ENCODE measurements at places on chromosomes 5 and 9.

DNA sequence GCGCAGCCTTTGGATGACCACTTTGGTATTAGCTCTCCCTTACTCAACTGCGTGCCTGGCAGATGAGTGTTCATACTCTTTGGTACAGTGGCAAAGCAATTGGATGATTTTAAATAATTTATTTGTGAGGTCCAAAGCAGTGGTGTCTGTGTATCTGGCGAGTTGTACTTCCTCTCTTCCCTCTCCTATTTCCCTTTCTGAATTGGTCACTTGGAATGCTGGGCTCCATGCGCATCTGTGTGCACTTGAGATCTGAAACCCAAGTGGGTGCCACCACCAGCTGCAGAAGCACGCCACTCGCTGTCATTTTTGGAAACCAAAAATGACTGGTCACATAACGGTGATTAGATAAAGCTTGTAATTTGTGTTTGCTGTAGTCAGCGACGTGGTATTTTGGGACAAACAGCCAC is 386.0 kb upstream of the KLF4 start:
- DNase-seq = peak; percentile 18

GRCh38 chr9:99253134-99253533 is 31.1 kb downstream of the SEC61B start:
- peak; percentile 52 for DNase-seq

DNA sequence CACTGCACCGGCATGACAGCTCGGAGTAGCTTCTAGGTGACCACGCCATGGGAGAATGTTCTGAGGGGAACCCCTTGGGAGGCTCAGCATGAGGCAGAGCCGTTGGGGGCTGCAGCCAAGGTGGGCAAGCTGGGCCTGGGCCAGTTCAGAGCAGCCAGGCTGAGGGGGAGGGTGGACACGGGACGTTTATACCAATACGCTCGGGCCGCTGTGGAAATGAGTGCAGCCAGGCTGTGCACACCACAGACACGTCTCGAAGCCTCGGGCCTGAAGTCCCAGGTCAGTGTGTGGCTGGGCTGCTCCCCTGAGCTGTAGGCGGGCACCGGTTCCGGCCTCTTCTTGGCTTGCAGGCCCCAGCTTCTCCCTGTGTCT is 28.9 kb upstream of the SLC12A7 start:
- DNase-seq = no peak

GRCh38 chr5:135894789-135895188 is 852 bp downstream of the IL9 start:
- DNase-seq = no peak

DNA sequence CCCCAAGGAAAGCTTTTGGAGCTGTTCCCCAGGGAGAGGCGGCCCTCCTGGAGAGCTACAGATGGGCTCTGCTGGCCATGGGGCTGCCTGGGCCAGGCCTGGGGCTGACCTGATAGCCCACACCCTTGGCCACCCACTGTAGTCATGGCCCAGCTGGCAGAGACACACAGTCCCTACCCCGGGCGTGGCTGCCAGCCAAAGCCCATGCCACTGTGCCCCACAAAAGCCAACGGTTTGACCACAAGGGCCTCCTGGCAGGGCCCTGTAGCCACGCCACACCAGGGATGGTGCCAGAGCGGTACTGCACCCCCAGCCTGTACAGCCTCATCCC is 15.2 kb downstream of the NACC2 start:
- peak; percentile 0 for DNase-seq

DNA sequence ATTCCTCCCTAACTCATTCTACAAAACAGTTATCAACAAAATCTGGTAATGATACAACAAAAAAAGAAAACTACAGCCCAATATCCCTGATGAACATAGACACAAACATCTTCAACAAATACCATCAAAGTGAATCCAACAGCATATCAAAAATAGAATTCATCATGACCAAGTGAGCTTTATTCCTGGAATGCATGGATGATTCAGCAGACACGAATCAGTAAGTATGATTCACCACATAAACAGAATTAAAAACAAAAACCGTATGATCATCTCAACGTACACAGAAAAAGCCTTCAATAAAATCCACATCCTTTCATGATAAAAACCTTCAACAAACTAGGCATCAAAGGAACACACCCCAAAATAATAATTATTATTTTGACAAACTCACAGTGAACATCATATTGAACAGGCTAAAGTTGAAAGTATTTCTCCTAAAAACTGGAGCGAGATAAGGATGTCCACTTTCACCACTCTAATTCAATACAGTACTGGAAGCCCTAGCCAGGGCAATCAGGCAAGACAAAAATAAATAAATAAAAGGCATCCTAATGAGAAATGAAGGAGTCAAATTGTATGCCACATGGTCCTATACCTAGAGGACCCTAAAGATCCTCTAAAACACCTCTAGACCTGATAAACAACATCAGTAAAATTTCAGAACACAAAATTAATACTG is 305.1 kb upstream of the RGMB start:
- no peak for DNase-seq

- DNase-seq = no peak
Observed at GRCh38 chr9:92633614-92634278, 36.2 kb downstream of the IPPK start.

GRCh38 chr5:171837522-171837921 is 51.9 kb downstream of the SMIM23 start:
- DNase-seq = no peak

- no peak for DNase-seq
Observed at GRCh38 chr5:32852535-32852934, 141.4 kb downstream of the NPR3 start.

GRCh38 chr5:172728481-172729241 is 42.3 kb downstream of the DUSP1 start:
- no peak for DNase-seq

DNA sequence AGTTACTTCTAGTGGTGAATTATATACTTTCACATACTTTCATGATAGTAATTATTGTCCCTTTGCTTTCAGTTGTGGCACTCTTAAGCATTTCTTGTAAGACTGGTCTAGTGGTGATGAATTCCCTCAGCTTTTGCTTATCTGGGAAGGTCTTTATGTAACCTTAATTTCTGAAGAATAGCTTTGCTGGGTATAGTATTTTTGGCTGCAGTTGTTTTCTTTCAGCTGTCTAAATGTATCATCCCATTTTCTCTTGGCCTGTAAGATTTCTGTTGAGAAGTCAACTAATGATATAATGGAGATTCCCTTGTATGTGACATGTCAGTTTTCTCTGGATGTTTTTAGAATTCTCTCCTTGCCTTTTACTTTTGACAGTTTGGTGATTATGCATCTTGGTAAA is 41.0 kb downstream of the TMEM38B start:
- DNase-seq = no peak

Measured in GM06990 (cell line).